Pancreas (tissue), 10 donors: ENCODE measurements at places on chromosomes 2 and 18. TPM values are rescaled to one million over a fixed set of nuclear protein-coding genes. Genes with fewer than 3 reads are reported as not detected.

GRCh38 chr2:557635-558301 lies 119.4 kb downstream of the TMEM18 start:
- H3K4me1 ChIP-seq, result no peaks in the 10 kb centered on the region
- H3K4me3 ChIP-seq, result no peak overlapping the region
- no peak overlapping the region for H3K27ac ChIP-seq
- no peak for DNase-seq

DNA sequence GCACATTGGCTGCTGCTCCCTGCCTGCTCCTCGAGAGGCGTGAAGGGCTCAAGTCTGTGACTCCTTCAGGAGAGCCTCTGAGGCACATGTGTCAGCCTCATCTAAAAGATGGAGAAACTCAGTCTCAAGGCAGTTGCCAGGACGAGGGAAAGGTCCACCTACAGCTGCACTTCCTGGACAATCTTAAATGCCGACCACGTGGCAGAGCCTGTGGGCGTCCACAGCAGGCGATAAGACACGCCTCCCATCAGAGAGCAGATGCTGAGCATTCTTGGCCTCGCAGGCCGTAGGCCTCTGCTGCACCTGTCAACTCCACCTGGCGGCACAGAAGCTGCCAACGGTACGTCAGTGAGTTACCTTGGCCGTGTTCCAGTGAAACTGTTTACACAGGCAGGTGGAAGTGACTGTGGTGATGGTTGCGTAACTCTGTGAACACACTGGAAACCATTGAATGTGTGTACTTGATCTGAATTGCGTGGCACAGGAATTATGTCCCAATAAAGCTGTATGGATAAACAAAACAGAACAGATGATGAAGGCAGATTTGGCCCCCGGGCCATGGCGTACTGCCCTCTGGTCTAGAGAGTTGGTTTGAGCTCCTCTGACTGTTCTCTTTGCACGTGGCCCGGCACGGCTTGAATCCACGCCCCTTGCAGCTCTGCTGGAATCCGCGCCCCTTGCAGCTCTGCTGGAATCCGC lies 114.5 kb downstream of the RNF144A start:
- DNase-seq, result peak; percentile 96
- H3K4me1 ChIP-seq, result peaks cover 40% of the 10 kb centered on the region
- no peak overlapping the region for H3K4me3 ChIP-seq
- no peaks in the 10 kb centered on the region for H3K36me3 ChIP-seq

GRCh38 chr2:126048719-126049118 lies 607.2 kb upstream of the GYPC start:
- H3K36me3 ChIP-seq, result no peaks in the 10 kb centered on the region
- no peak overlapping the region for H3K4me3 ChIP-seq
- no peak for DNase-seq
- no peak overlapping the region for H3K27ac ChIP-seq

DNA sequence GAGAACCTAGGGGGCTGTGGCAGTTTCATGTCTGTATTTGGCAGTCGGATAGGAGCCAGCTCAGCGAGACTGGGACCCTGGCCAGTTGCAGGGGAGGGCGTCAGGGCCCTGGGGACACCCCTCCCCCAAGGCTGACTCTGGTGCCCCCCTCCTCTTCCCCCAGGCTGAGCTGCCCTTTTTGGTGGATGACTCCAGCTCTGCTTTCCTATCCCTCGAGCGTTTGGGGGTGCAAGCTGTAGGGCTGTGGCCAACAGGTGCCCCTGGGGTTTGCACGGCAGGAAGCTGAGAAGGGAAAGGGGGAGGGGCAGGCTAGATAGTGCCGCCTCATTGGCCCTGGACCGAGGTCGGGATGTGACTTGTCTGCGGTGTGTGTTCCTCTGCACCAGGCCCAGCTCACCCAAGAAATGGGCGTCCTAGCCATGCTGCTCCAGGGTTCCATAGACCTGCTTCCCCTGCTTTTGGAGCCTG lies 26.4 kb downstream of the SPEG start:
- no peaks in the 10 kb centered on the region for H3K36me3 ChIP-seq
- H3K27me3 ChIP-seq, result no peaks in the 10 kb centered on the region

DNA sequence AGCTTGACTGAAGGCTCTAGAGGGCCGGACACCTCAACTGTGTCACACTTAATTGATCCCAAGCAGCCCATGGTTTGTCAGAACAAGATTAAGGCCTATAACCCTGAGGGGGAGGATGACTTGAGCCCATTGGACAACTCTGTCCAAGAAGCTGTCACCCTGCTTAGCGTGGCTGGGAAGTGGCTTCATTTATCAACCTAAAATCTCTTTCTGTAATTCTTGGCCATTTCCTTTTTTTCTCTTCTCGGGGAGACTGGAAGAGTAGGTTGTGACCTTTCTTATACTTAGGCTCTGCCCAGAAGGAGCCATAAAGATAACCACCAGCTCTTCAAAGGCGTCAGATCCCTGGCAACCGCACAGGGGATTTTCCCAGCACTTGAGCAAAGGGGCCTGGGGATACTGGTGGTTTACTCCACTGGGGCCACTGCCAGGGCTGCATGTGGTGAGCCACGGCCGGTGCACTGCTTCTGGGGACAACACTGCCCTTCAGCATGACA lies 265.5 kb downstream of the CYRIA start:
- no peak overlapping the region for H3K27ac ChIP-seq
- DNase-seq, result no peak
- H3K4me1 ChIP-seq, result no peaks in the 10 kb centered on the region
- H3K36me3 ChIP-seq, result no peaks in the 10 kb centered on the region

GRCh38 chr2:64599469-64599868 lies 54.2 kb downstream of the SERTAD2 start:
- no peaks in the 10 kb centered on the region for H3K27me3 ChIP-seq
- H3K36me3 ChIP-seq, result no peaks in the 10 kb centered on the region
- no peaks in the 10 kb centered on the region for H3K4me1 ChIP-seq
- DNase-seq, result no peak
- H3K27ac ChIP-seq, result no peak overlapping the region
- H3K4me3 ChIP-seq, result no peak overlapping the region

- H3K4me1 ChIP-seq, result no peaks in the 10 kb centered on the region
- H3K4me3 ChIP-seq, result no peak overlapping the region
- no peaks in the 10 kb centered on the region for H3K36me3 ChIP-seq
- H3K27ac ChIP-seq, result no peak overlapping the region
- DNase-seq, result no peak
- no peaks in the 10 kb centered on the region for H3K27me3 ChIP-seq
Measured at GRCh38 chr18:10767658-10768057, 241.8 kb downstream of the NAPG start.

DNA sequence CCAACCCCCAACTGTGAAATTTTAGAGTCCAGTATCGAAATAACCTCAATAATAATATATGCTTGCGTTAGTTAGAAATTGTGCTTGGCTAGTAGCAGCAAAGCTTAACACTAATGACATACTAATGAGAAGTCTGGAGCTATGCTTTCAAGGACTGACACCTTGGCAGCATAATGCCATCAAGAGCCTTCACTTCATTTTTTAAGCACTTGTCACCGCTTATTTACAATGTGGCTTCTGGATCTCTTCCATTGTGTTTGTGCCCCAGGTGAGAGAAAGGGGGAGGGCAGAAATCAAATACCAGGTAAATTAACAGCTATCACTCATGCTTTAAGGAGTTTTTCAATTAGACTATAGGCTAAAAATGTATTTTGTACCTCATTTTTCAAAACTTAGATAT lies 101.5 kb downstream of the CDH7 start:
- no peaks in the 10 kb centered on the region for H3K36me3 ChIP-seq
- no peaks in the 10 kb centered on the region for H3K27me3 ChIP-seq
- H3K4me3 ChIP-seq, result no peak overlapping the region

The SERPINB11 gene
- not detected for total RNA-seq

DNA sequence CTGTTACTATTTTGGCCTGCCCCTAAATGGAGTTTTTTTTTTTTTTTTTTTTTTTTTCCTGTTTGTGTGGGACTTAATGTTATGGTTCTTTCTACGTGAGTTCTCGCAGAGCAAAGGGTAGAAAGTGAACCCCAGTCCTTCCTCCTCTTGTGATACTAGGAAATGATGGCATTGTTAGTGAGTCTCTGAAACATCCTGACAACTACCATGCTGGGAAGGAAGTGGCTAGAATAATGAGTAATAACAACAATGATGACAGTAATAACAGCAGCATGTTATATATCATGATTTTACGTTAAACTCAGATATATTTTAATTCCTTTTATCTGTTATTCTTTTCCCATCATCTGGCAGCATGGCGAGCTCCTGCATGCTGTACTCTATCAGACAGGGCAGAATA lies 216.2 kb upstream of the LINC00305 start:
- no peak for DNase-seq
- H3K27ac ChIP-seq, result no peak overlapping the region
- no peaks in the 10 kb centered on the region for H3K36me3 ChIP-seq
- H3K4me1 ChIP-seq, result no peaks in the 10 kb centered on the region
- no peak overlapping the region for H3K4me3 ChIP-seq

DNA sequence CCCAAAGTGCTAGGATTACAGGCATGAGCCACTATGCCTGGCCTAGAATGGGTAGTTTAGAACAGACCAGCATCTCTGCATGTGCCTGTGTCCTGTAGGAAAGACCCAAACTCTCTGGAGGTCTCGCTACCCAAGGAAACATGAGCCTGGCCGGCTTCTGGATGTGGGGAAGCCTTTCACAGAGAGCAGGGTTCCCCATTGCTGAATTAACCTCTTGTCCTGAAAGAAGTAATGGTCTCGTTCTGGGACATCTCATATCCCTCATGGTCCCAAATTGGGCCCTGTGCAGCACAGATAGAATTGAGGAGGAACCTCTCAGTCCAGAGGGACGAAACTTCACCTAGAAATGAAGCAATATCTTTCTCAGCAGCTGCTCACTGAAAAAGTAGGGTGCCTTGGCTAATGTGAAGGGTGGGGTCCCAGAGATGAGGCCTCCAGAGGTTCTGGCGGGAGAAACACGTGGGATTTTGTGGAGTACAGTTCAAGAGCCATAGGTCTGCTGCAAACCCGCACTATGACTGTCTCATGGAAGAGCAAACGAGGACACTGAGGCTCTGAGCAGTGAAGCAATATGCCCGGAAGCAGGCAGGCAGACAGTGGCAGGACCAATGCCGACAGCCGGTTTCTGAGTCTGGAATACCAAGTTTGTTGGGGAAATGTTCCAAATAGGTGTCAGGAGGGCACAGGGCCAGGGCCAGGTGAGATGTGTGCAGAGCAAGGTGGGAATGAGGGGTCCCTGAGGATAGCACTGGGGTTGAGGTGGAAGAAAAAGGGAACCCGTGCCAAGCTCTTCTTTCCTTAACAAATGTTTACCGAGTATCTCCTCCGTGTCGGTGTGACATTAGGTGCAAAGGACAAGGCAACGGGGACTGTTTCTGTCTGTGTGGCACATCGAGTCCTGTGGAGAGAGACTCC lies 121.0 kb upstream of the TWIST2 start:
- H3K27ac ChIP-seq, result no peak overlapping the region
- DNase-seq, result no peak
- no peaks in the 10 kb centered on the region for H3K36me3 ChIP-seq

DNA sequence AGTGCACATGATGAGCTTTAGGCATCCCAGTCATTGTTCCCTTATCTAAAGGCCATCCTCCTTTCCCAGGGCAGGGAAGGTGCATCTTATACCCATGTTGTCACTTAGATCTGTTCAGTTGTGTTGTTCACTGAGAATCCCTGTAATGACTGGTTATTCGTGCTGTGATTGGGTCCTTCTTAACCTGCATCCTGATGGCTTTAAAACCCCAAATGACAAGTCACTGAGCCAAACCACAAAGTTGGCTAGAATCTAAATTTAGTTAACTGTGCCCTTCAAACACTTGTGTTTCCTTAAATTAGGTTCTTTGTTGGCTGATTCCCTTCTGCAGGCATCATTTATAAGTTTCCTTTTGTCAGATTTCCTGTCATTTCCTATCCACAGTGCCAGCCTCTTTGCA lies 58.5 kb upstream of the SLC16A14 start:
- H3K36me3 ChIP-seq, result no peaks in the 10 kb centered on the region
- H3K27me3 ChIP-seq, result no peaks in the 10 kb centered on the region
- H3K4me3 ChIP-seq, result no peak overlapping the region
- no peak overlapping the region for H3K27ac ChIP-seq
- H3K4me1 ChIP-seq, result no peaks in the 10 kb centered on the region
- no peak for DNase-seq

DNA sequence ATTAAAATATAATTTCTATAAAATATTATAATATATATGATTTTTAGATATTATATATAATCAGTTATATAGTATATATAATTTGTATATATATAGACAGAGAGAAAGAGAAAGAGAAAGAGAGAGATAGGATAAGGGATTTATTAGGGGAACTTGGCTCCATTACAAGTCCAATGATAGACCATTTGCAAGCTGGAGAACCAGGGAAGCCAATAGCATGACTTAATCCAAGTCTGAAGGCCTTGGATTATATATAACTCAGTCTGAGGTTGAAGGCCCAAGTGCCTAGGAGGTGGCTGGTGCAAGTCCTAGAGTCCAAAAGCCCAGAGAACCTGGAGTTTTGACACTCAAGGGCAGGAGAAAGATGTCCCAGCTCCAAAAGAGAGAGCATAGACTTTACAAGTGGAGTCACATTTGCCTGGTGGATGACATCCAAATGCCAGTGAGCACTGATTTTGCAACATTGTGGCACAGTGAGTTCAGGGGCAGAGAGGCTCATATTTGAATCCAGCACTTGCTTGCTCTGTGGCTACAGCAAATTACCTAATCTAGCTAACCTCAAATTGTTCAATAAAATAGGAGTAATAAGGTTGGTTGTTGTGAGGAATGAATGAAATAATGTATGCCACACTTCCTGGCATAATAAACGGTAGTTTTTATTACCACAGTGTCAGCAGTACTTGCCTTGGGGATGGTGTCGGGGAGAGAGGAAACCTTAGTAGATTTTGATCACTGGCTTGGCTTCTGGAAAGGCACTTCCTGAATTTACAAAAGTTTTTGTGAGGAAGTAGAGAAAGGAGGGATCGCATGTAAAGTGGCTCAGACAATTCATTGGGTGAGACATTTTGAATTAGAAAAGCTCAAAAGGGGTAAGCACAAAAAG lies 69.6 kb upstream of the CD28 start:
- H3K4me3 ChIP-seq, result no peak overlapping the region
- H3K4me1 ChIP-seq, result no peaks in the 10 kb centered on the region
- H3K36me3 ChIP-seq, result no peaks in the 10 kb centered on the region
- H3K27me3 ChIP-seq, result no peaks in the 10 kb centered on the region
- no peak overlapping the region for H3K27ac ChIP-seq
- no peak for DNase-seq
